Kidney tubule cell (primary cell): ENCODE measurements at places on chromosomes 5 and 9.
A peak's percentile ranks its signal among the peaks of the same experiment; 100 is the strongest.

- peak; percentile 51 for DNase-seq
These were observed 33.5 kb downstream of the ABLIM3 start for GRCh38 chr5:149174847-149175234.

GRCh38 chr5:144390133-144390532 is 219.5 kb downstream of the KCTD16 start:
- DNase-seq: peak; percentile 5

- no peak for DNase-seq
These were observed 26.3 kb downstream of the SHLD3 start for GRCh38 chr5:65651144-65651543.

GRCh38 chr5:168603746-168604145 is 24.6 kb upstream of the PANK3 start:
- no peak for DNase-seq

DNA sequence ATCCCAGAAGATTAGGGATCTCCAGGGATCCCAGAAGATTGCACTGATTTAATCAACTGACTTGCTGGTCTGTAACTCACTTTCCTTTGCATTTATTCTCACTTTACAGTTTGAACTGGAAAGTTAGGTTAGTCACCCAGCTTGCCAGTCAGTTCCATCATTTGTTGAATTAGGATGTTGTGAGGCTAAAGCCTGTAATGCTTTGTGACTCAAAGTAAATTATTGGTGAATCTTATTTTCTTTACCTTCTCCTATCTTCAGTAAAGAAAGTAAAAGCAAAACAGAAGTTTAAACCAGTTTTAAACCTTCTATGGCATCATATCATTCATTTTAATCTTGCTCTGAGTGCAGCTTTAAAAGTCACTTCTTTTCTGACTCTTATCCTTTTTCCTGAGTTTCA is 85.8 kb downstream of the SLC44A1 start:
- no peak for DNase-seq

DNA sequence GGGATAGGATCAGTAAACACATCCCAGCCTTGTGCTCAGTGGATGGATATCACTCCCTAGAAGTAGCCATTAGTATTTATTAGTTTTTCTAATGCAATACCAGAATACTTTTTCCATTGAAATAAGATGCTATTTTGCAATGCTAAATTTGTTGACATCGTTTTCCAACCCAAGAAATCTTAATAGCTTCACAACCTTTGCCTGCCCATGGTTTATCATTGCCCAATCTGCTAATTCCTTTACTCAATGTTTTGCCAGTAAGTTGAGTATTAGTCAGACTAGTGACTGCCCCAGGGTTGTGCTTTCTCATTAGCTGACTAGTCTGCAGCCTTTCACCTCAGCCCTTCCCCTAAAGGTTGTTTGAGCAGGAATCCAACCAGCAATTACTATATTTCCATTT is 62.9 kb downstream of the NREP start:
- DNase-seq: peak; percentile 61

- peak; percentile 99 for DNase-seq
These were observed 406.9 kb upstream of the ACTBL2 start for GRCh38 chr5:57889558-57889957.

DNA sequence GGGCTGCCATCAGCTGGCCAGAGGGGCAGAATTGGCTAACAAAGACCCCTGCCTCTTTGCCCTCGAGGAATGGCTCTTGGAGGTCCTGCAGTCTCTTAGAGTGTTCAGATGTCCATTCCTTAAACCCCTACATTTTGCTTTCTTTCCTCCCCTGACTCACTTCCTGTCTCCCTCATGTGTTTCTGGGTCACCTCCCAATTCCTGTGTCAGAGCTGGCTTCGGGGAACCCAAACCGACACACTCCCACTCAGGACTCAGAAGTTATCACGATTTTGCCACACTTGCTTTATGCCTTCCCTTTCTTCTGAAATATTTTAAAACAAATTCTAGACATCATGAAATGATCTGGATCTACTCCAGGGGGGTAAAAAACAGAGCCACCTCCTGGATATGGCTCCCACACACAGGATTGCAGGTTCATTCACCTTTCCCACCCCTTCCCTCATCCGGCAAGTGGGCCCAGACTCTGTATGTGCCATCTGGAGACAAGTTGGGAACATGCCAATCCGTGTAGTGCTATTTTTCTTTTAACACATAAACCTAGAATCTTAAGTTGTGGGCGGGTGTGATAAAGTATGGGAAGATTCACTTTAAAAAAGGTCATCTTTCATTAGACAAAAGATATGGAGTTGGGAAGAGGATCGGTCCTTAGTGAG is 145.7 kb downstream of the NXNL2 start:
- DNase-seq: no peak

GRCh38 chr5:163079618-163080017 is 357.8 kb upstream of the CCNG1 start:
- DNase-seq: no peak

DNA sequence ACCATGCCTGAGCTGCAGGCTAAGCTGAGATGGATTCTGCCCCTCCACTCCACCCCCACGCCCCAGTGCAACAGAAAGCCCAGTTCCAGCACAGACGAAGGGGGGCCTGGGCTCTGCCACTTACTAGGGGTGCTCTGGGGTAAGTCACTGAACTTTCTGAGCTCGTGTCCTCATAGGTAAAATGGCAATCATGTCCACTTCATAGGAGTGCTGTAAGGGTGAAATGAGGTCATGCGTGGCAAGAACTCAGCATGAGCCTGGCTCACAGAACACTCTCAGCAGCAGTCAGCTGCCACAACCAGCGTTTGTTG is 8.4 kb upstream of the PSD2 start:
- DNase-seq: no peak

GRCh38 chr5:141875022-141875740 is 3.0 kb downstream of the PCDH1 start:
- no peak for DNase-seq

GRCh38 chr5:126837906-126838539 is 61.1 kb downstream of the LMNB1 start:
- no peak for DNase-seq

DNA sequence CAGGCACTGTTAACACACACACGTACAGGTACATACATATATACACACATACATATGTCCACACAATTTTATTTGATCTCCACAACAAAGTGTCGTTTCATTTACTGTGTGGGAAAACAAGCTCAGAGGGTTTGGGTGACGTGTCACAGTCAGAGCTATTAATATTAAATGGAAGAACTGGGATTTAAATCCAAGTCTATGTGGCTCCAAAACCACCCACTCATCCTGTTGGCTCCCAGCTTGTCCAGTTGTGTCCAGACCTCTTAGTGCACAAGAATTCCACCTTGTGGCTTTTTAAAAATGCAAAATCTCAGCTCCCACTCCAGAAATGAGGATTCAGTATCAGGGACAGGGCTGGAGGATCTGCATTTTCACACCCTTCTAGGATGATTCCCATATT is 52.3 kb upstream of the PTPDC1 start:
- DNase-seq: peak; percentile 36

DNA sequence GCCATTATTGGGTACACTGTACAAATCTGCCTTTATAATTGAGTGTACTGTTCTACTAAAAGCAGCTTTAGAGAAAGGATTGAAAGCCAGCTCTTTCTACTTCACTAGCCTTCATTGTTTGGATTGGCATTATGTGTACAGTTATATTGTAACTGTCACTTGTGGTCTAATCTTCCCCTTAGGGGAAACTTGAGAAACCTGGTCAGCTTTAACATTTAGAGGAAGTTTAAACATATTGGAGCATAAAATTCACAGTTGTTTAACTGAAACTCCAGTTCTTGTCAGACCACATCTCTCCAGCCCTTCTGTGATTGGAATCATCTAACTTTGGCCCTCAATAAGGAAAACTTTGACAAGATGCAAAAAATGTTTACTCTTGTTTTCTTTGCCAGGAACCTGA is 24.6 kb downstream of the PIK3R1 start:
- DNase-seq: no peak

DNA sequence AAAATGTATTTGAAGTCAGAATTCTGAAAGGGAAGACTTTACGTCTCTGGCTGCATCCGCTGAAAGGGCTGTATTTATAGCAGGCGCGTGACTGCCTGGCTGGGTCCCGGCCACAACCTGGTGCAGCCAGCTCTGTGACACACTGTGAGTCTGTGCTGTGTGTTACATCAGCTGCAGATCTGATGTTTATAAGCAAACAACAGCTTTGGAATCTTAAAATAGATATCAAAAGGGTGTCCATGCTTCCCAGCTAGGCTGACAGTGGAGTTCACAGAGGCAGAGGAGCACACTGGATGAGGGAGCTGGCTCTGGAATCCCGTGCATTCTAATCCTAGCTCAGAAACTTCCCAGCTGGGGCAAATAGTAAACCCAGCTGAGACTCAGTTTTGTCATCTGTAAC is 433.4 kb upstream of the BRINP1 start:
- DNase-seq: no peak

GRCh38 chr5:82183828-82184227 is 94.3 kb downstream of the RPS23 start:
- DNase-seq: peak; percentile 74

DNA sequence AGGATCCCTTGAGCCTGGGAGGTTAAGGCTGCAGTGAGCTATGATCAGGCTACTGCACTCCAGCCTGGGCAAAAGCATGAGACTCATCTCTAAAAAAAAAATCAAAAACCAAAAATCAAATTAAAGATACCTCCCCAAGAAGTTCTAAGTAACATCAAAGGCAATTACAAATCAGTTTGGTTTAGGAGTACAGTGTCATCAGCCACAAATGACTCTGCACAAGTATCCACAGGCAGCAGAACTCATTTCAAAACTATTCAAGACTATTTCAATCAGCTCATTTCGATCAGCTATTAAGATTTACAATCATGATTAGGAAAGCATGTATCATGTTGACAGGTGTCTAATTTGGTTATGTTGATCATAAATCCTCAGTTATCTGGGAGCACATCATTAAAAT is 19.1 kb downstream of the TRMO start:
- no peak for DNase-seq

- no peak for DNase-seq
These were observed 97.4 kb upstream of the CLINT1 start for GRCh38 chr5:157956271-157956885.

DNA sequence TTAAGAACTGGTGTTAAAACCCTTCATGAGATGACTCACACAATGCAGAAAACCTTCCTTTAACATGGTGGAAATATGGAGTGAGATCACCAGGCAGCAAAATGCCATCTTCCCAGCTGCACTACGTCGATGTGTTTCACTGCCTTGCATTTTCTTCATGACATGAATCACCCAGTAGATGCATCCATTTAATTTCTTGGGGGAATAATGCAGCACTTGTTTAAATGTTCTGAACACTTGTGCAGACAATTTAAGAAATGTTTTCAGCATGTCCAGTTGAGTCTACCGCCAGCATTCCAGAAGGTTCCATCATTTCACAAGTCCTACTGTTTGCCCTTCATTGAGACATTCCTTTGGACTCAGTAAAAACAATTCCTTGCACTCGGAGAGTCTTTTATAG is 81.6 kb downstream of the ADAMTS16 start:
- peak; percentile 11 for DNase-seq

- no peak for DNase-seq
These were observed 993 bp downstream of the HCN1 start for GRCh38 chr5:45694971-45695803.
